NCI-H2081 treated with DMSO at 0.1 percent for 48 hours (cell line): ENCODE measurements at places on chromosomes 5 and 9.
A peak's percentile ranks its signal among the peaks of the same experiment; 100 is the strongest.

DNA sequence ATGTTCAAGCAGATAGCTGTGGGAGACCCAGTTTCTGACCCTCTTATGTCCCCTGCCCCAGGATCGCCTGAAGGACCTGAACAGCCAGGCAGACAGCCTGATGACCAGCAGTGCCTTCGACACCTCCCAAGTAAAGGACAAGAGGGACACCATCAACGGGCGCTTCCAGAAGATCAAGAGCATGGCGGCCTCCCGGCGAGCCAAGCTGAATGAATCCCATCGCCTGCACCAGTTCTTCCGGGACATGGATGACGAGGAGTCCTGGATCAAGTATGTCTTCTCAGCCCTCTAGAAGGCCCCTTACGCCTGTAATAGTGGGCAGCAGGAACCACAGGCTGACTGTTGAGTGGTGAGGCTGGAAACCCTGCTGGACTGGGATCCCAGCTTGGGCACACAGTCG lies 41.1 kb downstream of the DYNC2I2 start:
- no peak for DNase-seq

DNA sequence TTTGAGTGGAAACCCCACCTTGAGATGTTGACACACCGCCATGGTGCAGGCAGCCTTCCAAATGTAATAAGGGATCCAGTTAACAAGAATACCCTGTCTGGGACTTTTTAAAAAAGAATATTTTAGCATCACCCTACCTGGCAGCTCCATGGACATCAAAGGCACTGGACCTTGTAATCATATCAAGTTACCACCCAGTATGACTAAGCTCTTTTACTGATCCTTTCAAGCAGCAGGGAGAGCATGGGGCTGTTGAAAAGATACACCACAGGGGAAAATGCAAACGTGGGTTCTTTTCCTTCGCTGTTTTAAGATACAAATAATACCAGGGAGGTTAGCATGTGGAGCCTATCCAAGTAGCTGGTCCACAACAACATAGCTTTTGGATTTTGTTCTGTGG lies 211.2 kb downstream of the SAXO1 start:
- DNase-seq, result no peak

- DNase-seq, result no peak
Observed at GRCh38 chr9:124869986-124870560, 8.1 kb downstream of the ARPC5L start.

GRCh38 chr5:158387499-158387898 lies 528.6 kb upstream of the CLINT1 start:
- no peak for DNase-seq

DNA sequence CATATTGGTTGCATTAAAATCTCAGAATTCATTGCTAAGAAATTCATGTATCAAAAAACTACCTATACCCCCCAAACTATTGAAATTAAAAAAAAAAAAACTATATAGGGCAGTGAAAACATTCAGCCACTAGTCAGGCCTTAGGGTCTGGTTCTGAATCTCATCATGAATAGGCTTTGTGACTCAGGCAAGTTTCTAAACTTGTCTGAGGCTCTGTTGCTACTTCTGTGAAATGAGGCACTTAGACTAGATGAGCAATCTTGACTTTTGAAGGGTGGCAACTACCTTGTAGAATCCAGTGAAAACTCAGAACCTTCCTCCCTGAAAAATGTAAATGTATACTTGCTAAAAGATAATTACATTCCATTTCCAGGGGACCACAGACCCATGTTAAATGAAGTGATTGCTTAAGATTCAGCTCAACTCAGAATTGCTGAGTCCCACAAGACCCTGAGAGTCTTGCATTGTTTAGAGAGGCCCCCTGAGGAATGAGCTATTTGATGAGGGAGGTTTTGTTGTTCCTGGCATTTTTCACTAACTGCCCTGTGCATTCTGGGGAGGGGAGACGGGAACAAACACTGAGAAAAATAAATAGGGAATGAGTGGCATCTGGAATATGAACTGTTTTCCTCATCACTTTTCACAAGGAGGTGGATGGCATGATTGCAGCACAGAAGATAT lies 29.5 kb downstream of the RAI14 start:
- DNase-seq, result no peak

DNA sequence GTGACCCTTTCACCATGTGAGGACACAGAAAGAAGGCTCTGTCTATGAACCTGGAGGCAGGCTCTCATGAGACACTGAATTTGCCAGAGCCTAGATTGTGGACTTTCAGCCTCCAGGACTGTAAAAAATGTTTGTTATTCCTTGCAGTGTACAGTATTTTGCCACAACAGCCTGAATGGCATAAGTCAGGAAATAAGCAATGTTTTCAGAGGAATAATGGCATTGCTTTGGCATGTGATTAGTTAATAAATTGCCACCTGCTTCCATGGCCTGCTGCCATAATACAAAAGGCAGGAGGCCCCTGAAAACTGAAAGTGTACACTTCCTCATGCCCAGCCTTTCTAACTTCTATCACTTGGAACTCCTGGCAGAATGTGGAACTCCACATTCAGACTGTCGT lies 408.1 kb downstream of the GADD45G start:
- DNase-seq, result no peak

DNA sequence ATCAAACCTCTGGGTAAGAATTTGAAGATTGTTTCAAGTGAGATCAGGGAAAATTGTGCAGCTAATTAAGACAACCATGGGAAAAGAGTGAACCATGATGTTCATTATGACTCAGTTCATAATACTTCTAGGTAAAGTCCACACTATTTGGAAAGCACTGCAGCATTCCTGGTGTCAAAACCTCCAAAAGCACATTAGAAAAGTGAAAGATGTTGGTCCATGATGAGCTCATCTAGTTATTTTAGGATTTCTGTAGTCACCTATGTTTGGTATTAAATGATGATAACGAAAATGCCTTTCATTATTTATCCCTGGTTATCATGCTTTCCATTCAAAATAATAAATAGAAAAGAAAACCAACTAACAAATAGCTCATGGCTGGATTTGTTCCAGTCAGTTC lies 49.1 kb downstream of the PTCD2 start:
- no peak for DNase-seq

DNA sequence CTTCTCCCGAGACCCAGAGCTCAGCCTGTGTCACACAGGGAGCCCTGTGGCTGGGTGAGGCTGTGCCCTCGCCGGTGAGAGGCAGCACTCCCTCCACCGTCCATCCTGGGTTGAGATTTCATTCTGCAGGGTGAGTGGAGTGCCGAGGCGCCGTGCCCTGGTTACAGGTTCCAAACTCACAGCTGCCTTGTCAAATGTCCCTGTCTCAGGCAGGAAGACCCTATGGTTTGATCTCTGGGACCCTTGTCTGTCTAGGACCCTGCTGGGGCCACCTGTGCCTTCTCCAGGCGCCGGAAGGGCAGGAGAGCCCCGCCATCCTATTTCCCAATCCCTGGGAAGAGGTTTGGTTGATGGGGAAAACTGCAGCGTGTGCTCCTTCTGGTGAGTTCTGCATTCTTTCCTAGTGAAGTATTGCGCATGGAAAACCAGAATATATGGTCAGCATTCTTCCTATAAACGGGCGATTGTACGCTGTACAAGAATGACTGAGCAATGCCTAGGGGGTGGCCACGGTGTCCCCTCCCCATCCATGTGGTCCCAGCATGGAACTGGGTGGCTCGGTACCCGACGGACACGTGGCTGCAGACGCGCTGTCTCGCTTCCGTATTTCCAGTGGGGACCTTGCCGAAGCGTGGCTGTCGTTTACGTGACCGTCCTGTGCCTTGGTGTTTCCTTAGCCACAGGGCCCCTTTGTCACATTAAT lies 95.9 kb upstream of the COL5A1 start:
- no peak for DNase-seq

DNA sequence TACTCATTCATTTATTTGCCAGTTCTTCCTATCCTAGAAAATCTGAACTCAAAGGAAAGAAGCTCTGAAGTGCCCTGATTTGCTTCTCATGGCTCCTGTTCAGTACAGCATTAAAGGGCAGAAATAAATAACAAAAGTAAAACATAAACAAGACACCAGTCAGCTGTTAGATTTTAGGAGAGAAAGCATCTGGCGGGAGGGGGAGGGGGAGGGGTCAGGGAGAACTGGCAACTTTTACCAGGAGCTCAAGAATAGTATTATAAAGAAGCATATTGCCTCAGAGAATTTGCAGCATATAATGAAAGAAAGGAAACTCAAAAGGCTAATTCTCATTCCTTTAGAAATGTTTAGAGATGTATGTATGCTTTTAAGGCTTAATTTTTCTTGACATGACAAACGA lies 68.1 kb downstream of the SEMA6A start:
- DNase-seq, result no peak

- no peak for DNase-seq
Observed at GRCh38 chr9:108691614-108692013, 164.2 kb downstream of the ACTL7B start.

GRCh38 chr9:130937146-130938076 lies 1.6 kb downstream of the FIBCD1 start:
- DNase-seq, result no peak

DNA sequence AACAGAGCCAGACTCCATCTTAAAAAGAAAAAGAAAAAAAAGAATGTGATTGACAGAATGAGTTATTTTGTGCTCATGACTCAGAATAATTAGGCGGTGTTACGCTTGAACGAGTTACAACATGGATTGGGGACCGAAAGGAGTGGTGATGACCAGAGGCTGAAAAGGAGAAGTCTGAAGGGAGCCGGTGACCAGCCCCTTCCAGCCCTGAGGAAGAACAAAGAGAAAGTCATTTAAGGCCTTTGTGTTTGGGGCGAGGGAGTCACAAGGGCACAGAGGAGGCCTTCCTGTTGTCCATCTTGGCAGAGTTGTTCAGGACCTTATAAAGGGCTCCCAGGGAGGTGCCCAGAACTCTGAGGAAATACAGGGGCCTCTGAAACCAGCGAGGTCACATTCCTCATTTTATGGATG lies 131.6 kb downstream of the GOLPH3 start:
- no peak for DNase-seq

DNA sequence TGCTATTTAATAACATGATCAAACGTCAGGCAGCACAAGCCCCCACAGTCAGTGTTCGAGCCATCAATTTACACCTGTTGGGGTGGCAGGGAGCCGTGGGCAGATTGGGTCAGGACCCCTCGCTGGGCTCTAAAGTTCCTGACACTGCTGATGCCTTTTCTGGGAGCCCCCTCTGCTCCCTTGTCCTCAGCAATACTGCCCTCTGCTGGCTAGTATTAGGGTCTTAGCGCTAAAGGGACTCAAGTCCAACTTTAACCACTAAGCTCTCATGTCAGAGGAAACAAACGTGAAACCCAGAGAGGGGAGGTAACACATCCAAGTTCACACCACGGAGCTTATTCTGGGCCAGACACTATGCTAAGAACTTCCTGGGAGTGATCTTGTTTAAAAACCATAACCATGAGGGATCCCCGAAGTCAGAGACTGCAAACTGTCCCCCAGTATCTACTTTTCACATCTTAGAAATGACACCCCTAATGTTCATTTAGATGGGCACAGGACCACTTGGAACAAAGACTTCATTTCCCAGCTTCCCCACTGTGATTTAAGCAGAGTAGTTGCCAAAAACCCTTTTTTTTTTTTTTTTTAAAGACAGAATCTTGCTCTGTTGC lies 20.4 kb downstream of the ANKS6 start:
- DNase-seq, result no peak

- peak; percentile 4 for DNase-seq
Observed at GRCh38 chr9:96612105-96612965, 7.3 kb downstream of the CDC14B start.

GRCh38 chr5:72433522-72433921 lies 73.7 kb downstream of the ZNF366 start:
- DNase-seq, result no peak

DNA sequence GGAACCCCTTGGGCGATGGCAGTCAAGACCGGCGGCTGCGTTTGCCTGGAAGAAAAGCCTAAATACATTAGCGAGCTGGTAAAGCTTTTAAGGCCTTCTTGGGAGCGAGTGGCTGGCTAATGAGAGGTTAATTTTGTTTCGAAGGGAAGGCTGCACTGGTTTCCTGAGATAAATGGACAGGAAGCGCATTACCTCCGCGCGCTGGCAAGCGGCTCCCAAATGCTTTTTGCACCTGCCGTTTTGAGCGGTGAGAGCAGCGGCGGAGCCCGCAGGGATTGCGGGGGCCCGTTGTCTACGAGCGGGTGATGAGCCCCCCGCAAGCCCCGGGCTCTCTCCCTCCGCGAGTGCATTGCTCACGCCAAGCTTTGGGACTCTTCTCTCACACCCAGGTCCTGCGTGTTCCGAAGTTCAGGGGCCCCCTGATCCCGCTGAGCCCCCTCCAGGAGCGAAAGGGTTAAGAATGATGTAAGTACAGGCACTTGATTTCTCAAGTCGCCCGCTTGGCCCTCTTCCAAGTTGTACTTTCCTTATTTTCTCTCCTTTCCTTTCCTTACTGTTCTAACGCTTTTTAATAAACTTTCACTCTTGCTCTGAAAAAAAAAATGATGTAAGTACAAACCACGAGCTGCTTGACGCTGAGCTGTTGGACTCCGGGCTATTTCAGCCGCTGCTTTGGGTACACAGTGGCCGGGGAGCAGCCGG lies 3.1 kb upstream of the RGMB start:
- peak; percentile 18 for DNase-seq

DNA sequence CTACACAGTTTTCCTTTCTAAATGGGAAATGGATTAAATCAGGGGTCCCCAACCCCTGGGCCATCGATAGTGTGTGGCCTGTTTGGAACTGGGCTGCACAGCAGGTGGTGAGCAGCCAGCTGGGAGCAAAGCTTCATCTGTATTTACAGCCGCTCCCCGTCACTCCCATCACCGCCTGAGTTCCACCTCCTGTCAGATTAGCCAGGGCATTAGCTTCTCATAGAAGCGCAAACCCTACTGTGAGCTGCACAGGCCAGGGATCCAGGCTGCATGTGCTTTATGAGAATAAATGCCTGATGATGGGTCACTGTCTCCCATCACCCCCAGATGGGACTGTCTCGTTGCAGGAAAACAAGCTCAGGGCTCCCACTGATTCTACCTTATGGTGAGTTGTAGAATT lies 41.2 kb upstream of the FLT4 start:
- DNase-seq, result no peak

DNA sequence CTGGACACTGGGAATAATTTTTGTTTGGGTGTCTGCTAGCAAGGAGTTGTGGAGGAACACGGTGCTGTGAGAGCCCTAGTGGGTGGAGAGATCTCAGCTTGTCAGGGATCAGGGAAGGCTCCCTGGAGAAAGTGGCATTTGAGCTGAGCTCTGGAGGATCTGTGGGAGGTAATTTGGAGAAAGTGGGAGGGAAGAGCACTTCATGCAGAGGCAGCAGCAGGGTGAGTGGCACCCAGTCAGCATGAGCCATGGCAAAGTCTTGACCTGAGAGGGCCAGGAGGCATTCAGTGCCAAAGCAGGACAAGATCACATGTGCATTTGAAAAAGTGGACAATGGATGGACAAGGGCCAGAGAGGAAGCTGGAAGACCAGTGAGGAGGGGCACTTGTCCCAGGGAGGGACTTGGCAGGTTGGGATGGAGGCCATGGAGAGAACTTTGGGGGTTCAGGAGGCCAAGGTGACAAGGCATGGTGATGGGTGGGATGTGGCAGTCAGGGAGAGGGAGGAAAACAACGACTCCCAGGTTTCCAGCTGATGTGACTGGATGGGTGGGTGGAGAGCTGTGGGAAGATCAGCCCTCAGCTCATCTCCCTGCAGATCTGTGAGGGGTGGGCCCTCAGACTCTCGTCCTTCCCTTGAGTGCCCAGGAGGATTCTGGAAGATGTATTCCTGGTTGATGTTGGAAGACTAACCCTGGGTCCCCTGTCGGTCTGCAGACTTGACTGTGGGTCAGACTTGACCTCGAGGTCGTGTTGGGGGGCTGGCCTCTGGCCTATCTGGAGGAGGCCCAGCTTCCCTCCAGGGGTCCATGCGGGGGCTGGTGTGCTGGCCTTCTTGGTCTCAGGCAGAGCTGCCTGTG lies 68.9 kb upstream of the PITX1 start:
- DNase-seq, result no peak
